Aortic smooth muscle cell (primary cell): ENCODE measurements at places on chromosomes 2 and 18. TPM values are rescaled to one million over a fixed set of nuclear protein-coding genes. Genes with fewer than 3 reads are reported as not detected.

Gene FRZB
- 0.66 and 1.3 TPM in 2 replicates for total RNA-seq

Gene MALL
- 12.3 and 44.5 TPM in 2 replicates for total RNA-seq

Gene PLGLB1
- 0.26 TPM in 1 of 2 replicates, not detected in the other for total RNA-seq

Gene HS1BP3
- 23.9 and 29.9 TPM in 2 replicates for total RNA-seq

Gene ANKRD30B
- not detected in 2 replicates for total RNA-seq

Gene ERMN
- total RNA-seq: under 0.01 TPM in 2 replicates
